M059J (cell line): ENCODE measurements at places on chromosomes 1 and 21. TPM values are rescaled to one million over a fixed set of nuclear protein-coding genes. Genes with fewer than 3 reads are reported as not detected.

RXFP4 gene
- total RNA-seq, result not detected in 2 replicates

- DNase-seq, result peak; percentile 29
Measured at GRCh38 chr1:54377040-54377691, 29.0 kb downstream of the SSBP3 start.

GRCh38 chr1:235679644-235680043 lies 30.1 kb upstream of the GNG4 start:
- DNase-seq, result no peak

TNFRSF18 gene
- total RNA-seq, result not detected in 2 replicates

GRCh38 chr1:216740331-216740730 lies 17.1 kb upstream of the ESRRG start:
- DNase-seq, result no peak

DNA sequence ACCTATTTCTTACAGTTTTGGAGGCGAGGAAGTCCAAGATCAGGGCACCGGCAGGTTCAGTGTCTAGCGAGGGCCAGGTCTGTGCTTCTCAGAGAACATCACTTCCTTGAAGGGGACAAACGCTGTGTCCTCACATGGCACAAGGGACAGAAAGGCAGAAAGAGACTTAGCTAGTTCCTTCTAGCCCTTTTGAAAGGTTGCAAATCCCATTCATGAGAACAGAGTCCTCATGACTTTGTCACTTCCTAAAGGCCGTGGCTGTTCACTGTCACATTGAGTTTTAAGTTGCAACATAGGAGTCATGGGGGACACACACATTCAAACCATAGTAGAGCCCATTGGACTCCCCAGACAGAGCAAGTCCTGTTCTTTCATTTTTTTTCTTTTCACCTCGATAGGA lies 27.4 kb downstream of the PER3 start:
- no peak for DNase-seq

DNA sequence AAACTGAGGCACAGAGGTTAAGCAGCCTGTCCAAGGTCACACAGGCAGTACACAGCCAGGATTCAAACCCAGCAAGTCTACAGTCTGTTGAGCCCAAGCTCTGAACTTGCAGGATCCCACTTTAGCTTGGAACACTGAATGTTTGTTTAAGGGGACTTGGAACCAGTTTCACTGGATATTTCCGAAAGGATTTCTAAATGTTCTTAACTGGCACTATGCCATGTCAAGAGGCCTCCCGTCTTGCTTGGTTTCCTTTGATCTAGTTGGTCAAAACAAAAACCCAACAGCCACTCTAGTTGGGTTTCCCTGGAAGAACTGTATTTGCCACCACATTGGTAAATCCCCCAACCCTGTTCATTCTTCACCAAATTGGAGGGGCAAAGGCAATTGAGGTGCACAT lies 317.6 kb upstream of the KAZN start:
- no peak for DNase-seq

- DNase-seq, result no peak
Measured at GRCh38 chr1:245363461-245364200, 208.8 kb downstream of the KIF26B start.

DNA sequence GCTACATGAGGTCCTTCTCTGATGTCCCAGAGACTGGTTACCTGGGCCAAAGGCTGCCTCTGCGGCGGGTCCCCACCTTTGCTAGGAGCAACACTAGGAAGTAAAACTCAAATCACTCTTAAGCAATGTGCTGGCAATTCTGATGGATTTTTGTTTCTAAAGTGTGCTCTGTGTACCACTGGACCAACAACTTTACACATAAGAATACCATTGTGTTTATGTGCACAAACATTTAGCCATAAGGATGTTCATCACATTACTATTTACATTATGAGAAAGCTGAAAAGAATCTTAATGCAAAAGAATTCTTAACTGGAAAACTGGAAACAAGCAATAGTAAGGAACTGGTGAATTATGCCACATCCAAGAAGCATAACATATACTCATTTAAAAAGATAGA lies 38.6 kb downstream of the SSBP3 start:
- no peak for DNase-seq

- DNase-seq, result no peak
Measured at GRCh38 chr1:66787641-66788040, 13.4 kb downstream of the INSL5 start.

- DNase-seq, result no peak
Measured at GRCh38 chr1:214933375-214933774, 149.2 kb upstream of the KCNK2 start.
